Activated T-helper 1 cell treated with anti-CD3 and anti-CD28 coated beads, Interleukin-2, amount 50 U/mL, for 16 hours (primary cell): ENCODE measurements at places on chromosomes 1 and 21.

GRCh38 chr21:39657091-39657689 is 44.5 kb downstream of the B3GALT5 start:
- DNase-seq = no peak

- no peak for DNase-seq
Observed at GRCh38 chr1:108600504-108600903, 40.6 kb downstream of the EEIG2 start.

DNA sequence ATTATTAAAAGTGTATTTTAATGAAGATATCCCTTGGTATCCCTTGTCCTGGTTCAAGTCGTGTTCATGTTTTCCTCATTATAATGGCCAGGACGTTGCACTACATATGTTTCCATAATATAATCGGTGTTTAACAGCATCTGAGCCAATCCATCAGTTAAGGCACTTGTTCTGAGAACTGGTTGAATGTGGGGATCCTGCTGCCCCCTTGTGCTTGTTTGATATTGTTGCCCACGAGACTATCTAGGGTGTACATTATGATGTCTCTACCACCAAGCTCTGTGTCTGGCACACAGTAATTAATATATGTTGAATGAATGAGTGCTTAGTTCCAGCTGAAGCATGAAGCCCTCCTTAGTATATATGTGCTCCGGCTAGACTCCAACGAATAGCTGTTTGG is 193.0 kb downstream of the CACNA1E start:
- no peak for DNase-seq

DNA sequence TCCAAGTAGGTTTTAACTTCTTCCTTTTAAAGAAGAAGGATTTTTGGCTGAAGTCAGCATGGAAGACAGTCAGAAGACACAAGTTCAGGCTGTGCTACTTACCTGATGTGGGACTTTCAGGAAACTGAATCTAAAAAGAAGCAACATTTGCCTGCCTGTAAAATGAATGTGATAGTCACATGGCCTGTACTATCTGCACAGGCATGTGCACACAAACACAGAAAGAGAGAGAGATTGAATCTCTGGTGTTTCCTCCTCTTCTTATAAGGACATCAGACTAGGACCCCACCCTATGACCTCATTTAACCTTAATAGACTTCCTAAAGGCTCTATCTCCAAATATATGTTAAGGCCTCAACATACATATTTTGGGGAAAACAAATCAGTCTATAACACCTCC is 542.9 kb downstream of the PLPP3 start:
- no peak for DNase-seq

- DNase-seq = no peak
Observed at GRCh38 chr1:110387048-110387754, 3.6 kb downstream of the SLC16A4 start.

DNA sequence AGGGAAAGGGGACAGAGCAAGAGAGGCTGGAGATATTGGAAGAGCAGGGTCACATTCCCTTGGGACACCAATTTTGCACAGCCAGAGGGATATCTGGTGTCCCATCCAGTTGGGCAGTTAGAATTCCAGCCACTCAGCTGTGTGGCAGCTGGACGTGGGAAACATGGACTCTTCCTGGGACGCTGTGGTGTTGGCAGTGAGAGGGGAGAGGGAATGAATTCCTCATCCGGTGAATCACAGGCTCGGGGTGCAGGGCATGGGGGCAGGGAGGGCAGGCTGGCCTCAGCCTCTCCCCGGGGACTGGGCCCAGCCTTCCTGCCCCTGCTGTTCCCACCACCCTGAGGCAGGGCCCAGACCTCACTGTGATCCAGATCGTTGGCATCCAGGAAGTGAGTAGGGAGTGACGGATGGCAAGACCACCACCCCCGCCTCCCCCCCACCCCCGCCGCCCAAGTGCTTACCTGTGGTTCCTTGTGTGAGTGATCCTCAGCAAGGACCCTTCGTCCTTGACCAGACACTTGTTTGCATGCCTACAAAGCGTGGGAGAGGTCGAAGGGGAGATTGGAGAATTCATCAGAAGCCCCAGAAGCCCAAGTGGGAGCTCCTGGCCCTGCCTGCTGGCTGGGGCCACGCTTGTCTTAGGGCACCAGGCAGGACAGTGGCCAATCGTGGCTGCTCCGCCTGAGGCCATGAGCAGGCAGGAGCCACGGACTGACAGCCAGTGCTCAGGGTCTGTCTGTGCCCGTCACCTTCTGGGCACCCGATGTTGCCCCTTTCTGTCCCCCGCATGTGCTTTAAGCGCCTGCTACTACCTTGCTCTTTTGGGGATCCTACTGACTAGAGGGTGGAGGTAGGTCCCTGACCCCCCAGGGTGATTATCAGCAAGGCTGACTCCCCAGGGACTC is 8.7 kb downstream of the WNT3A start:
- DNase-seq = no peak

DNA sequence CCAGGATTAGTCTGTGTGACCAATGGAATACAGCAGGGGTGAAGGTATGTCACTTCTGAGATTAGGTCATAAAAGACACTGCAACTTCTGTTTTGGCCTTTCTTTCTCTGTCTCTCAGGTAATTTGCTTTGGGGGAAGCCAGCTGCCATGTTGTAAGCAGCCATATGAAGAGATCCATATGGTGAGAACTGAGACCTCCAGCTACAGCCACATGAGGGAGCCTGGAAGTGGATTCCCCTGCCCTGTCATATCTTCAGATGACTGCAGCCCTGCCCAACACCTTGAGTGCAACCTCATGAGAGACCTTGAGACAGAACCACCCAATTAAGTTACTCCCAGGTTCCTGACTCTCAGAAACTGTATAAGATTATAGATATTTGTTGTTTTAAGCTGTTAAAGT is 70.1 kb upstream of the ESRRG start:
- DNase-seq = no peak

DNA sequence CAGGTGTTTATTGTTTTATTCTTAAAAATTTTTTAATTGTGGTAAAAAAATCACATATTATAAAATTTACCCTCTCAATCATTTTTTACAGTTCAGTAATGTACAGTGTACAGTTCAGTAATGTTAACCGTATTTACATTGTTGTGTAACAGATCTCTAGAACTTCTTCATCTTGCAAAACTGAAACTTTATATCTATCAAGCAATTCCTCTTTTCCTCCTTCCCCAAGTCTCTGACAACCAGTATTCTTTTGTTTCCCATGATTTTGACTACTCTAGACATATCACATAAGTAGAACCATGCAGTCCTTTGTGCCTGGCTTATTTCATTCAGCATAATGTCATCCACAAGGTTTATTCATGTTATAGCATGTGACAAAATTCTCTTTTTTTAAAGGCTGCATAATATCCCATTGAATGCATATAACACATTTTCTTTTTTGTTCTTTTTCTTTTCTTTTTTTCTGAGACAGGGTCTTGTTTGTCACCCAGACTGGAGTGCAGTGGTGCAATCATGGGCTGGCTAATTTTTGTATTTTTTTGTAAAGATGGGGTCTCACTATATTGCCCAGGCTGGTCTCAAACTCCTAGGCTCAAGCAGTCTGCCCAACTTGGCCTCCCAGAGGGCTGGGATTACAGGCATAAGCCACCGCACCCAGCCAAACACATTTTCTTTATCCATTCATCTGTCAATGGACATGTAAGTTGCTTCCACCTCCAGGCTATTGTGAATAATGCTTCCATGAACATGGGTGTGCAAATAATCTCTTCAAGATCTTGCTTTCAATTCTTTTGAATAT is 17.2 kb upstream of the RCSD1 start:
- no peak for DNase-seq

DNA sequence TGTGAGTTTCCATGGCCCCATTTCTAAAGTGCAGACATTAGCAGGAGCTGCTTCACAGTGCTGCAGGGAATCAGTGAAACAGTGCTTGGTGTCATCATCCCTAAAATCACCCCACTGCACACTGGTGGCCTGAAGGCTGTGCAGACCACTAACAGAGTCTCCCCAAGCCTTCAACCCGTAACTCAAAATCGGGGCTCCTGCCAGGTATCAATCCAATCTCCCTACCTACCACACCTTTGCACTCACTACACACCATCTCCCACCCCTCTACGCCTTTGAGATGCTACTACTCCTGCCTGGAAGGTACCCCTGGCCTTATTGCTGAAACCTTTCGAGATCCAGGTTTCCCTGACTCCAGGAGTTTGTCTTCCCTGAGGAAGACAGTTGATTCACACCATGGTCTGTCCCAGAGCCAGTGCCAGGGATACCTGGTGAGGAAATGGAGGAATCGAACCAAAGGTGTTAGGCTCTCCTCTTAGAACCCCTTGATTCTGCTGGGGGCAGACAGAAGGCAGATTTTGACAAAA is 25.5 kb downstream of the SLC2A1 start:
- DNase-seq = no peak

DNA sequence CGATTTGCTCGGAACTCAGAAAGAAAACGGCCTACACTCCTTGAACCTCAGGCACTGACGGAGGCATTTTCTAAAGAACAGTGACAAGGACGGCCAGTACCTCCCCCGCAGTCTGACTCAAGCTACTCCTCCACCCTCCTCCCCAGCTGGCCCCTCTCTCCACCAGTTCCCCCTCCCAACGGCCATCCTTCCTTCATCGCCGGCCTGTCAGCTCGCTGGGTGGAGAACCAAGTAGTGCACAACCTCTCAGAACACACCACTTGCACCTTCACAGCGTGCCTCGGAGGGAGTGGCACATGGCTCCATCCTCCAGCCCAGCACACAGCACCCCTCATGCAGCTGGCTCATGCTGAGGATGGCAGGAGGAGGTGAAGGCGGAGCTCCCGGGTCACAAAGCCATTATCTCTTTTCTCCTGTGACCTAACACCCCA is 58.8 kb downstream of the TOR1AIP2 start:
- DNase-seq = no peak

GRCh38 chr1:66712839-66713238 is 39.4 kb upstream of the DYNLT5 start:
- DNase-seq = no peak

GRCh38 chr1:71417421-71417820 is 336.6 kb upstream of the ZRANB2 start:
- DNase-seq = no peak

DNA sequence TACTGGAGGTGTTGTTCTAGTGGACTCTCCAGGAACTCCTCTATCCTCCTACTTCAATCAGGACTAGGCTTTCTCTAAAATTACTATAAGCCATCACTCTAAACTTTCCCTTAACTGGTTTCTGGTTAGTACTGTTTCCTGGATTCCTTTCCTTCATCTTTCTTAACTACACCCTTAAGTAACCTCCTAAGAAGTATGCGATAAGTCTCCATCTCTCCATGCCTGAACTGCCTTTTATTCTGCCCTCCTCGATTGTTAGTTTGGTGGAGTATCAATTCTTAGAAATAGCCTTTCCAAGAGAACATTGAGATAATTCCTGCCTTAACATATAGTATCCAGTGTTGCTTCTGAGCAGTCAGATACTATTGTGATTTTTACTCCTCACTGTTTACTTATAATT is 162.9 kb upstream of the PDE4B start:
- no peak for DNase-seq

- DNase-seq = no peak
Observed at GRCh38 chr1:20076710-20077461, 6.9 kb downstream of the PLA2G5 start.

- DNase-seq = no peak
Observed at GRCh38 chr1:175862408-175862807, 119.0 kb upstream of the TNR start.
